Left renal cortex interstitium (tissue), 4 donors: ENCODE measurements at places on chromosomes 2 and 18.

DNA sequence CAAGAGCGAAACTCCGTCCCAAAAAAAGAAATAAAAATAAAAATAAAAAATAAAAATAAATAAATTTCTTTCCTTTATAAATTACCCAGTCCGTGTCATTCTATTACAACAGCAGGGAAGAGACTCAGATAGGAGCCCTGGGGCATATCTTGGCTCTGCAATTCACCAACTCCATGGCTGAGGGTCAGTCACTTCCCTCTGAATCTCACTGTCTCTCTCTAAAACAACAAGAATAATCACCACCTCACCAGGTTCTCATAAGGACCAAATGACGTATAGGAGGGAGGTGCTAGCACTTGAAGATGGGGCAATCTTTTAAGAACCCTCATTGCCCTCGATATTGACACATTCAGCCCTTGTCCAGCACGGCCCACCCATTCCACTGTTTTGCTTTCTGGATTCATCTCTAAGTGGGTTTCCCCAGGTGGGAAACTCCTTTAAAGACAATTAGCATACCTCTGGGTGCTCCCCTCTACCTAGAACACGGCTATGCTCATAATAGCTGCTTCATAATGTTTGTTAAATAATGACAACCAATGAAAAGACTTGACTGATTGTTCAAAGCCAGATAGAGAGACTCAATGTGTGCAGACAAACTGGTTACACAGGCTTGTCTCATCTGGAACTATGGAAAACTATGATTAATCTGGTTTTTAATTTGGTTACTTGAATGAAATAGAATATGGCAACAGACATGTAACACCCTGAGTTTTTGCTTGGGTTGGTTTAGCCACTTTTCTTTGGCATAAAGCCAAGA lies 15.1 kb downstream of the MYCN start:
- no peak for DNase-seq

- no peak for DNase-seq
Measured at GRCh38 chr2:132716954-132717353, 46.9 kb upstream of the LYPD1 start.

- DNase-seq: no peak
Measured at GRCh38 chr2:100936070-100936741, 65.9 kb upstream of the RPL31 start.

GRCh38 chr18:2612996-2613395 lies 41.6 kb downstream of the NDC80 start:
- DNase-seq: no peak

DNA sequence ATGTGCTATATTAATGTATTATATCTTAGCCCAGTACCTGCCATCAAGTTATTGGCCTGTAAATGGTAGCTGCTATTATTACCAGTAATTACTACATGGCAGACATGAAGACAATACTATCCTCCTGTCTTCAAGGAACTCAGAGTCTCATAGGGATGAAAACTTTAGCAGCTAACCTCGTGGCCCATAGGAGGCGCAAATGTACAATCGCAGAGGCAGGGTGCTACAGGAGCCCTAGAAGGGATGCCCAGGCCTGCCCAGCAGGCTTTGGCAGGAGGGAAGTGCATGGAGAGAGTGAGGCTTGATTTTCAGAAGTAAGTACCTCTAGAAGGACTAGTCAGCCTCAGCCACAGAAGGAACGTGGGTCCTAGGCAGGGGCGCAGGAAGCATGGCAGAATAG lies 44.7 kb upstream of the KIDINS220 start:
- no peak for DNase-seq

DNA sequence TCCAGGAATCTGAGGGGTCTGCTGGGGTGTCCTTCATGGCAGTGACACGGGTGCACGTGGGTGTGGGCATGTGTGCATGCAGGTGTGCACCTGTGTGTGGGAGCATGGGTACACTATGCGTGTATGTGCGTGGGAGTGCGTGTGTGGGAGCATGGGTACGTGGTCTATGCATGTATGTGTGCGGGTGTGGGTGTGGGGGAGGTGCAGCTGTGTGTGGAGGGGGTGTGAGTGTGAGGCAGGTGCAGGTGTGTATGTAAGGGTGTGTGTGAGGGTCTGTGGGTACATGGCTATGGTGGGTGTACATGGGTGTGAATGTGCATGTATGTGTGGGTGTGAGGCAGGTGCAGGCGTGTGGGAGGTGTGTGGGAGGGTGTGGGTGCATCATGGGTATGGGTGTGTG lies 36.3 kb downstream of the EIPR1 start:
- no peak for DNase-seq

GRCh38 chr2:6986301-6986911 lies 69.2 kb downstream of the RNF144A start:
- no peak for DNase-seq

DNA sequence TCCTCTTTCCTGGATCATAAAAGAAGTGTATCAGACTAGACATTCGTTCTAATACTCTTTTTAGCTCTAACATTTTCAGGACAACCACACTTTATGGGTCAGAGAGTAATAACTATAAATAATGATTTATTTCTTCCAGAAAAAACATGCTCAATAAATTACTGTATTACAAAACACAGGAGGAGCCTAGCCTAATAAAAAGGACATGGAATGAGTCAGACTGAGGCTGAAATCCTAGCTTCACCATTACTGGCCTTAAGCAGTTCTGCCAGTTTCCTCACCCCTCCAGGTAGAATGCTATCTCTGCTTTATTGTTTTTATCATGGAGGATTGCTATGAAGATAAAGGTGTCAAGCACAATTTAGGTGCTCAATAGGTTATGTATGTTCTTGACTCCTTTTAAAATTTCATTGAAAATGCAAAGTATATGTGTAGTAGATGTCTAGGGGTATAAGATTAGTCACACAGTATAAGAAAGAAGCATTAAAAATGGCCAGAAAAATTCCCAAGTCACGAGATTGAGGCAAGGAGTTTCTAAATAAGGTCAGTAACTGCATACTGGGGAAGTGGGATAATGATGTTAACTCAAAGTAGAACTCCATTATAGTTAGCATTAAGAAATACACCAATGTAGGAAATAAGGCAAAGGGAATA lies 105.5 kb upstream of the NEUROD1 start:
- no peak for DNase-seq

DNA sequence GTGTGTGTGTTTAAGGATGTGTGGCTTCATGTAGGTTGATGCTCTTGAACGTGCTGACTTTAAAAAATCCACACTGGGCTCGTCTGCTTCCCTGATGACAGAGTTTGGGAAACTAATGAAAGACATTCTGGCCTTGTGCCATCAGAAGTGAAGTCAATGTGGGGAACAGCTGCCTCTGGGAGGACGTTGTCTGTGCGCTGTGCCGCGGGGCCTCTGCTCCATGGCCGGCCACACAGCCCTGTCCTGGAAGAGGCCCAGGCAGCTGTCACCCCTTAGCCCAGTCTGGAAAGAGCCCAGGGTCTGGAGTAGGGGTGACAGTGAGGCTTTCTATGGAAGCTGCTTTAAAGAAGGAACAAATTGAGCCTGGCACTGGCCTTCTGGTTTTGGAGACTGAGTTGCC lies 155.8 kb downstream of the SH3RF3 start:
- DNase-seq: no peak

GRCh38 chr2:158484892-158485556 lies 28.3 kb downstream of the PKP4 start:
- no peak for DNase-seq

GRCh38 chr2:73895473-73895872 lies 2.7 kb downstream of the ACTG2 start:
- no peak for DNase-seq

- DNase-seq: no peak
Measured at GRCh38 chr18:42798606-42799170, 316.8 kb downstream of the RIT2 start.

DNA sequence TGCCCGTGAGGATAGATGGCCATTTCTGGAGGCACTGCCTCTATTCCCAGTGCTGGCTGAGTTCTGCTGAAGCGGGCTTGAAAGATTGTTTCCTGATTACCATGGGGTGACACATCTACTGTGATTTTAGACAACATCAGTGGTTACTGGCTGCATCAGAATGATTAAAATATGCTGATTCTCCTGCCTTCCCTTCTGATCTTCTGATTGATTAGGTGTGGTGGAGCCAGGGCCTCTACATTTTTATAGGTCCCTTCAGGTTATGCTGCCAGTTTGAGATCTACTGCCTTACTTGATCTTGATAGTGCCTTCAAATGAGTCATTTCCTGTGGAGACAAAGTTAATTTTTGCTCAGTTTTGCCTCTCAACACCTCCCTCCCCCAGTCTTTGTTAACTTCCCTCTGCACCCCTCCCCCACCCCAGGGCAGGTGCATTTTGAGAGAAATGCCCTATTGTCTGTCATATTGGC lies 31.6 kb upstream of the SNORC start:
- no peak for DNase-seq

DNA sequence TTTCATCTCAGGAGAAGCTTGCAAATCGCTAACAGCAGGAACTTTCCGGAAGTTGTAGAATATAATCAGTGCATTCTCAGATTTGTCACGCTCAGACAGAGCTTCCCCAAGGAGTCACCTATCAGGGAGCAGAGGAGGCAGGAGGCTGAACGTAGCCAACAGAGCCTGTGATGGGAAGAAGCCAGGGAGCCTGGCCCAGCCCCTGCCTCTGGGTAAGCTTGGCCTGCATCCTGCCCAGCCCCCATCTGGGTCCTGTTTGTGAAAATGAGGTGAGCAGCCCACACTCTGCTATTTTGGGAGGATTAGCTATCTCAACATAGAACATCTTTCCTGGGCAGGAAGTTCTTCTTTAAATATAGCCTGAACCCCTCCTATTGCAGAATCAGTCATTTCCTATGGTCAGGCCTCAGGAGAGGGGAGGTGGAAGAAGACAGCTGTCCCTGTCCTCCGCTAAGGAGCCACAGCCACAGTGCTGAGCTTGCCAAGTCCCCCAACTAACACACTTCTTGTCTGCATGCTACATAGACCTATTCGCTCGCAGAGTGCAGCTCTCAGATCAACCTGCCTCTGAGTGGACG lies 19.2 kb upstream of the PKDCC start:
- no peak for DNase-seq

DNA sequence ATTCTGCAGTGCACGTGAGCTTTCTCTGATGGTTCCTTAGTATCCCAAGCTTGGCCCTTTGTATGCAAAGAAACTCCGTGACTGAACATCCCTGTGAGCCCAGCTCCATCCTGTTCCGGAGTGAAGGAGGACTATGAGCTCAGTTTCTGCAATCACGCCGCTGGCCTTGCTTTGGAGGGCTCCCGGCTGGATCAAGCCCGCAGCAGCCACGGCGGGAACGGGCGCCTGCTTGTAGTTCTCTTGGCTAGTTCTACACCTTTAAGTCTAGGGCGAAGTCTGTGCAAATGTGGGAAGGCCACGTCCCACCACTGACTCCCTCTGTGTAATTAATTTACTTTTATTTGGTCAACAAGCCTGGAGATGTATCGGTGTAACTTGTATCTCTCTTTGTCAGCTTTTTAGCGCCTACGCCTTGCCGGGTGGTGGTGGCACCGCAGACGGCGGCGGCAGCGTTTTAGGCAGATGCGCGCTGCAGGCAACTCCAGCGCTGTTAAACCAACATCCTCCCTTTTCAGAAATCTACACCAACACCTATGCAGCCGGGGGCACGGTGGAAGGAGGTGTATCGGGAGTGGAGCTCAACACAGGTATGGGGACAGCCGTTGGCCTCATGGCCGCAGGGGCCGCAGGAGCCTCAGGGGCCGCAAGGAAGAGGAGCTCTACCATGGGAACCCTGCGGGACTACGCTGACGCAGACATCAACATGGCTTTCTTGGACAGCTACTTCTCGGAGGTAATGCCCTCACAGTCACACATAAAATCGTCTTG lies 34.3 kb downstream of the DSG4 start:
- no peak for DNase-seq

DNA sequence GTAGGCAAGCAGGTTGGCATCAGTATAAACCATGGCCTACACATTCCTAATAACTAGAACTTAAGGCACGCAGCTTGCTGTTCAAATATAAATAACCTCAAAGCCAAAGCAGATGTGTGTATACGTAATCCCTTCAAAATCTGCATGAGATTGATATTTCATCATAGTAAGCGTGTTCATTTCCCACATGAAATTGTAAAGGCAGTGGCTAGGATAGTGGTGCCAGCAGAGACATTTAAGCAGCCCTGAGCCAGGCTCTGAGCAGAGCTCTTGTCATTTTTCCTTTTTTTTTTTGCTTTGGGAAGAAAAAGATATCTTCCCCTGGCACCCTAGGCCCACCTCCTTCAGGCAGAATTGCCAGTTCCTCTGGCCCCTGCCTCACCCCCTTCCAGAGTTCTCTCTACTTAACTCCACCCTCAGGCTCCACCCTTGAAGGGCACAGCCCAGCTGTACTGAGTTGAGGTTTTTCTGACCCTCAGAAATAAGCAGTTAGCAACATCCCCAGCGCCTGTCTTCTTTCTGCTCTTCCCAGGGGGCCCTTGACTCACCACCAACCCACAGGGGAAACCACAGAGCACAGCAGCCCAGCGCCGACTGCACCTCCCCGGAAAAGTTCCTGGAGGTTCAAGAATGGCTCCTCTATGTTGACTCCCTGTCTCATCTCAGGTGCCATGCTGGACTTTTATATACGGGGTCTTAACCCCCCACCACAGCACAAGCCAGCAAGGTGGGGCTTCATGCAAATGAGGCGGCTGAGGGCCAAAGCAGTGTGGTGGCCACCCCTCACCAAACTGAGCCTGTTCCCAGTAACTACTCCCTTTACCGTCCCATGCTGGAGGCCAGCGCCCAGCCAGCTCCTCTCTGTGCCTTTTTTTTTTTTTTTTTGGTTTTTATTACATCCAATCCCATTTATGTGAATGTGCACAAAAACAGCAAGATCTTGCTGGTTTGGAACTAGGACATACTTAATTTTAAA lies 84.7 kb downstream of the EHD3 start:
- no peak for DNase-seq

DNA sequence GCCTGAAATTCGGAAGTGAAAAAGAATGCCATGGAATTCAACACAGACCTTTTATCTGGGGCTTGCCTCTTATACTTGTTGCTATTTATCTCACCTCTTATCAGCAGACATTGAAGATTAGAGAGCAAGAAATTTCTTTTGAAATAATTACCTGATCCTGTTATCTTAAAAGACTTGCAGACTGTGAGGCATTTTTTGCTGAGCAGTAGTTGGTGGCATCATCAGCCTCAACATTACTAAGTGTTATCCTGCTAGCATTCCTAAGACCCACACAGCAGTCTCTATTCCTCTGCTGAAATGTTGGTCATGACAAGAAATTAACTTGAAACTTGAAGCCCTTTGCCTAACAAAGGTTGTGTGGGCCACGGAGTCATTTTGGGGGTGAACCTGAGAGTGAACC lies 186.5 kb downstream of the TRIB2 start:
- no peak for DNase-seq

GRCh38 chr18:75489493-75490190 lies 62.1 kb upstream of the SMIM21 start:
- DNase-seq: no peak
